Fibroblast of skin of back (primary cell): ENCODE measurements at places on chromosomes 2 and 18.

- DNase-seq: peak; percentile 9
These were observed 154.0 kb downstream of the SPP2 start for GRCh38 chr2:234204480-234204879.

- no peak for DNase-seq
These were observed 159.1 kb upstream of the CREB1 start for GRCh38 chr2:207370646-207371045.

- no peak for DNase-seq
These were observed 290.0 kb downstream of the PHLPP1 start for GRCh38 chr18:63005306-63005705.

DNA sequence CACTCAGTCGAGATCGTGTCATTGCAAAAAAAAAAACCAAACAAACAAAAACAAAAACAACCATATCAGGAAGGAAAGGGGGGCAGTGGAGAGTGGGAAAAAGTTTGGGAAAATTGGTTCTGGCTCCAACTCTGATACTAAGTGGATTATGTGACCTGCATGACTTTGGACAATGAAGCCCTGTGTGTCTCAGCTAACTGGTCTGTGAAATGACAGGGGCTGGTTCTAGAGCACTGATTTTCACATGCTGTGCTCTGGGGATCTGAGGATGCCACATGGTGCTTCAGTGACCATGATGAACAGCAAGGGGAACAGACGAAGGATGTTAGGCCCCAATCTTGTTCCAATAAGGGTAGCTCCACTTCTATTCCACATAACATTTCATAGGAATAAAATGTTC lies 157.4 kb upstream of the DNMT3A start:
- no peak for DNase-seq

GRCh38 chr2:38540580-38541286 lies 62.0 kb downstream of the HNRNPLL start:
- DNase-seq: no peak

DNA sequence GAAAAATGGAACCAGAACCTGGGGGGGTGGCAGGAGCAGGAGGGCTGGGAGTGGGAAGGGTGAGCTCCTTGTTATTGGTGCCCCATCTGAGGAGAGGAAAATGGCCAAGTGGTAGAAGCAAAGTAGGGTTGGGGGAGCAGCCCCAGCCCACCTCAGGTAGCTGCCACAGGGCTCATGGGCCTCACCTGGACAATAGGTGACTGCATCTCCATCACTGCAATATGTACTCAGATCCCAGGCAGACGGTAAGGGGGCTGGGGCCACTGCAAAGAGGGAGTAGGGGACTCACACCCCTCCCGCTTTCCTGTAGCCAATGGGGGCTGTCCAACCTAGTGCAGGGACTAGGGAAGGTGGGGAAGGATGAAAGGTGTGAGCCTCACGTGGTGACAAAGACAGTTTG lies 4.2 kb downstream of the C2orf81 start:
- DNase-seq: no peak

GRCh38 chr18:9828506-9829396 lies 57.0 kb upstream of the TXNDC2 start:
- DNase-seq: no peak

GRCh38 chr2:173715441-173715840 lies 249.7 kb downstream of the SP3 start:
- DNase-seq: no peak

DNA sequence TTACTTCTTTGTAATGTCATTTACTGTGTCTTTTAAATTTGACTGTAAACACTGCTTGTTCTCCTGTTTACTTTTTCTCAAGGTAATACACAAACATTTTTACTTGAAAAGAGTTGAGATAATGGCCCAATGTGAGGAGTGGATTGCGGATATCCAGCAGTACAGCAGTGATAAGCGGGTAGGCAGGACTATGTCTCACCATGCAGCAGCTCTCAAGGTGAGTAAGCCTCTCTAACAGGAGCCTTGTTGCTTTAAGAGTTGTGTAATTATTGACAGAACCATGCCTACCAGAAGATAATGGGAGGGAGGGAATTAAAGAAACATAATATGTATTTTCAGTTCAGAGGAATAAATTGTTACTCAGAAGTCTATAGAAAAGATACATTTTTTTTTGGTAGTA lies 16.5 kb upstream of the TTC27 start:
- DNase-seq: no peak
